ENCODE measurements at places on chromosomes 2 and 18.
A peak's percentile ranks its signal among the peaks of the same experiment; 100 is the strongest.

DNA sequence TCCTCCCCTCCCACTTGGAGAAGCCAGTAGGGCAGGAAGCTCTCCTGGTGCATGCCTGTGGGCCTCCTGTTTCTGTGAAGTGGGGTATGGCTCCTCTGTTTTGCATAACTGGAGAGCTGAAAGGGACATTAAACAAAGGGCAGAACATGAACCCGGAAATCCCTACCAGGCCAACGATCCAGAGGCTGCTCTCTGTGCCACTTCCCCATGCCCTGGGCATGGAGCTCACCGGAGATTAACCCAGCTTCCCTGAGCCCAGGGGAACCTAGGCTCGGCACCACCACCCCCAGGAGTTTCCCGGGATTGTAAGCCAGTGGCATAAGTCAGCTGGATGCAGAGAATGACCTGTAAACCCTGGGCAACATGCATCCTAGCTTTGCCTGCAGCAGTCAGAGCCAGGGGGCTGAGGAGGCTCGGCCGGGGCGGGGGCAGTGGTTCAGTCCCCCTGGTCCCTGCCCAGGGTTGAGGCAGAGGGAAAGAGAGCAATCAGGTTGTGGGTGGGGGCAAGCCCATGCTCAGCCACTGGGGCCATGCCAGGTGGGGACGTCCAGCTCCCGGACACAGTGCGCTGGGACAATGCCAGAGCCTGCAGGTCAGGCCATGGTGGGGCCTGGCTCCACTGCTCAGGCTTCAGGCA is 49.5 kb downstream of the TIMM21 start:
- DNase-seq = peak; percentile 77

DNA sequence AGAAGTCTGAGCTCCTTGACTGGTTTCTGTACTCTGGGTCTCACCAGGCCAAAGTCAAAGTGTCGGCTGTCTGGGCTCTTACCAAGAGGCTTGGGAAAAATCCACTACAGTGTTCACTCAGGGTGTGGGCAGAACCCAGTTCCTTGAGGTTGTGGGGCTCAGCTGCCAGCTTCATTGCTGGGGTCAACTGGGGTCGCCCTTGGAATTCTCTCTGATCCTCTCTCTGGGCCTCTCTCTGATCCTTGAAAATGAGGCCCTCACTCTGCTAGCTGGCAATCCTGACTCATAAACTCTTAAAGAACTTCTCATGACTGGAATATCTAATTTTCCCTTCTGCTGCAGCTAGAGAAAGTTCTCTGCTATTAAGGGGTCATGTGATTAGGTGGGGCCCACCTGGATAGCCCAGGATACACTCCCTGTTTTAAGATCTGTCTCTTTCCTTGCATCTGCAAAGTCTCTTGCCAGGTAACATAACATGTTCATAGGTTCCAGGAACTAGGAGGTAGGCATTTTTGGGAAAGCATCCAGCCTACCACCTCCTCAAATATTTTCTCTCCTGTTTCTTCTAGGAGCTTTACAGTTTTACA is 66.3 kb downstream of the SP110 start:
- no peak for DNase-seq

DNA sequence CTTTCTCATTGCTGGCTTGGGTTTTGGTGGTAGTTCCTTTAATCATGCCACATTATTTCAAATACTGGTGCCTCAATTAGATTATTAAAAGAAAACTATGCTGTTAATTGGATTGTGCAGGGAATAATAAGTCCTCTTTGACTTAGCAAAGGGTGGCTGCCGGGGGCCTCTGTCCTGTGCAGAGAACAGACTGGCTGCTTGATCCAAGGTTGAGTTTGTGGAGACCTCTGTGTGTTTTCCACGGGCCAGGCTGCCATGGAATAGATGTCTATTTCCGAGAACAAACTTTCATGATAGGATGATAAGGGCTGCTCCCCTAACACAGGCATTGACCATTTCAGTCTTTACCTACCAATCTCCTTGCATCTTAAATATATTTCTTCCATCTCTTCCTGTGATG is 30.4 kb upstream of the OTOS start:
- no peak for DNase-seq

GRCh38 chr2:194002699-194003368 is 1654.2 kb upstream of the SLC39A10 start:
- peak; percentile 66 for DNase-seq

DNA sequence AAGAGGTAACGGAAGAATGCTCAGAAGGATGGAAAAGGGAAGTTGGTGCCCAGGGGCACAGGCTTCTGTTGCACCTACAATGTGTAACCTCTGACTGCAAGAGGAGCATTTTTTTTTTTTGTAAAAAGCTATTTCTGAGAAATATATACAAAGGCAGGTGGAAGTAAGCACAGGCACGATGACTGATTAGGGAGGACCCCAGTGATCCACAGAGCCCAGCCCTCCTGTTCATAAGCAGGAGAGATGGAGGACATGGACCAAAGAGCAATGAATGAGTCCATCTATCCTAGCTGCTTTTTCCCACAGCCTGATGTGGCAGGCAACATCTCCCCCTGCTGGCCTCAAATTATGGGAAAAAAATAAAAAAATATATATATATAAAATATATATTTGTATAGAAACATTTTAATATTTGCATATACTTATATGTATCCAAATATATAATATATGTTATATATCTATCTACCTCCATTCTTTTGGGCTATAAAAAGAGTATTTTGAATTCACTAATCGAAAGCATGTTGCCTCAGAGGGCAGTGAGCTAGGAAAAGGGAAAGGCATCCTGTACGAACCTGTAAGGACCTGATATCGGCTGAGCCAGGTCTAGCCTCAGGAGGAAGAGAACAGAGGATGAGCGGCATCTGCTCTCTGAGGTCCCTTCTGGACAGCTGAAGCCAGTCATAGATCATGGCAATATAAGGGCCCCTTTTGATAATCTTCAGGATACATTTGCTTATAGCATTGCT is 166.0 kb upstream of the STK17B start:
- DNase-seq = no peak

DNA sequence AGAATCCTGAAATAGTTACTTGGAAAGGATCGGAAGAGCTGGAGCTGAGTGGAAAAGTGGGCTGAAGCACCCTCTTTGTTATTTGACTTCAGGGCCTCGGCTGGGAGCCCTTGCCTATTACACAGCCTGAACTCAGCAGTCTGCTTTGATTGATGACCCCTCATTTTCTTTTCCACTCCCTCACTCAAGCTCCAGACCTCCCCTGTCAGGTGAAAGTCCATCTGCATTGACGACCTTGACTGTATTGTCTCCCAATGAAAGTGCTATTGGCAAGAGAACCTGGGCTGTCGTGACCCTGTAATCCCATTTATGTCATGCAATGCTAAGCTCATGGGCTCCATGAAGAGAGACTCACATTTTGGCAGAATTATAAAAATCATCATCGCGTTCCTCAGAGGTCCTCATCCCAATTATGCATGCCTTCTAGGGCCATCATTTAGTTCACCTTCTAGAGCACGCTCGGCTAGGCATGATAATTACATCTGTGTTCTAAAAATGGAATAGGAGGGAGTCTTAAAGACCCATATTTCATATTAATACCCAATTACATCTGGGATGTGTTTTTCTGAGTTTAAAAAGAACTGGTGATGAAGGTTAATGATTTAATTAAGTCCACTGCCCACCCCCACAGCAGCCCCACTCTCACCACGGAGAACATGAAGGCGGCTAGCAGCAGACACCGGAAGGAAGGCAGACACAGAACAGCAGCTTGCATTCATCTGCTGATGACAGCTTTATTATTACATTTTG is 472.5 kb downstream of the PID1 start:
- no peak for DNase-seq

DNA sequence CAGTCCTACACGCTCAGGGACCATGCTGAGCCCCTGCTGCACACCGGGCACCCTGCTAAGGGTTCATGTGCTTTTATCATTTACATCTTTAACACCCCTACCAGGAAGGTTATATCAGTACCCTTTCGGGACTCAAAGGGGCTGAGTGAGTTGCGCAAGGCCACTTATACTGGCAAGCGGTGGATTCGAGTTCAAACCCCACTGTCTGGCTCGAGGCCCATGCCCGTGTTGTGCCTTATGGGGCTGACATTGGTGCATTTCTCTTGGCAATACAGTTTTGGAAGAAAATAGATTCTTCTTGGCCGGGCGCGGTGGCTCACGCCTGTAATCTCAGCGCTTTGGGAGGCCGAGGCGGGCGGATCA is 69.5 kb upstream of the MAP4K4 start:
- no peak for DNase-seq

- DNase-seq = no peak
Measured at GRCh38 chr2:4938206-4938605, 754.0 kb upstream of the SOX11 start.

Measured in upper lobe of left lung (tissue), 6 donors.